ENCODE measurements at places on chromosomes 5 and 9.

- no peak for DNase-seq
Measured at GRCh38 chr5:34511063-34511462, 145.1 kb upstream of the RAI14 start.

DNA sequence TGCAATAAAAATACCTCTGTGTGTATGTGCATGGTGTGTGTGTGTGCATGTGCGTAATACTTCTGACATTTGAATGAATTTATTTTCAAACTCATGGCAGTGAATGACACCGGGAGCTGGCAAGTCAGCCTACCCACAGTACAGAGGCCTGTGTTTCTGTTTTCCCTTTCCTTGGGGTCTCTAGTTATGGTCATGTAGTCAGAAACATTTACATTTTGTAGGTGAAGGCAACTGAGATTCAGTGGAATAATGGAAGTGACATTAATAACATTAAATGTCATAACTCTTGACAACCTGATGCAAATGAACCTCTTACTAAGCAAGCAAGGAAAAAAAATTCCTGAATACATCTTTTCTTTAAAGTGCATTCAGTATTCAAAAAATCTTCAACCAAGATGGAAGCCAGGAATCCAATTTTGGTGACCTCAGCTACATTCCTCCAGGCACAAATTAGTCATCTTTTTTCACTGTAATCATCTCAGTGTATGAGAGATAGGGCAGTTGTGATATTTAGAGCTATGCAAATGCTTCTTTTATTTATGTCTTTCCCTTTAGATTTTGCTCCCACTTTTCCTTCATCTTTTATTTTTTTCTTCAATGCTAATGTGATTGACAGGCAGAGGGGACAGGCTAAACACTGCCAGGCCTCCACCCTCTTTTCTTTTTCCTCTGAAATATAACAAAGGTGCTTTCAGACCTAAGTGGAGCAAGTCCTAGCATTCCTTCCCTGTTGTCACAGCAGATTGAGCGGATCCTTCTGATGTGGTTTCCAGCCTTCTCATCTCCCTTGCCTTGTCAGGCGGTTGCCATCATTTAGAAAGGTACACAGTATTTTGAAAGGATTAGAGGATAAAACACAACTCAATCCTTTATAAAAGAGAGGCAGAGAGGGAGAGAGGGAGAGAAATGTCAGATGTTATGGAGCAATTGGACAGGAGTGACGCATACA lies 569.8 kb upstream of the ADAMTS16 start:
- DNase-seq = no peak

DNA sequence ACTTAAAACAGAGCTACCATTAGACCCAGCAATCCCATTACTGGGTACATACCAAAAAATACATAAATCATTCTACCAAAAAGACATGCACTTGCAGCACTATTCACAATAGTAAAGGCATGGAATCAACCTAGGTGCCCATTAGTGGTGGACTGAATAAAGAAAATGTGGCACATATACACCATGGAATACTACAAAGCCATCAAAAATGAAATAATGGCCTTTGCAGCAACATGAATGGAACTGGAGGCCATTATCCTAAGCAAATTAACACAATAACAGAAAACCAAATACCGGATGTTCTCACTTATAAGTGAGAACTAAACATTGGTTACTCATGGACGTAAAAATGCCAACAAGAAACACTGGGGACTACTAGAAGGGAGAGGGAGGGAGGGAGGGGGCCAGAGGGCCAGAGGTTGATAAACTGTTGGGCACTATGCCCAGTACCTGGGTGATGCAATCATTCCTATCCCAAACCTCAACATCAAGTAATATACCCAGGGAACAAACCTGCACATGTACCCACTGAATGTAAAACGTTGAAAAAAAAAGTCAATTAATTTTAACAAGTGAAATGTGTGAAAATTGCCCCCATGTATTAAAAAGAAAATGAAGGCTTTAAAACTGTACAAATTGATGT lies 24.5 kb upstream of the GPR150 start:
- no peak for DNase-seq

GRCh38 chr5:170740551-170741205 lies 42.8 kb upstream of the GABRP start:
- DNase-seq = no peak

GRCh38 chr5:179244044-179244443 lies 101.2 kb downstream of the ADAMTS2 start:
- DNase-seq = no peak

DNA sequence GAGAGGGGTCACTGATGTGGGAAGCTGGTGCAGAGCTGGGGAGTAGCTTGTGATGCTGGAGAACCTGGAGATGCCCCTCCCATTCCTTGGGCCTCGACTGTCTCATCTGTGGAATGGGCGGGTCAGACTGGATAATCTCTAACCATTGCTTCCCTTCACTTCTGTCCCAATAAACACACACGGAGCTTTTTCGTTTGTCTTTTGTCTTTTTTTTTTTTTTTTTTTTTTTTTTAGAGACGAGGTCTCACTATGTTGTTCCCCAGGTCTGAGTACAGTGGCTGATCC lies 36.5 kb downstream of the ALG2 start:
- DNase-seq = no peak

- DNase-seq = peak; percentile 21
Measured at GRCh38 chr5:37208883-37209797, 40.0 kb downstream of the CPLANE1 start.

DNA sequence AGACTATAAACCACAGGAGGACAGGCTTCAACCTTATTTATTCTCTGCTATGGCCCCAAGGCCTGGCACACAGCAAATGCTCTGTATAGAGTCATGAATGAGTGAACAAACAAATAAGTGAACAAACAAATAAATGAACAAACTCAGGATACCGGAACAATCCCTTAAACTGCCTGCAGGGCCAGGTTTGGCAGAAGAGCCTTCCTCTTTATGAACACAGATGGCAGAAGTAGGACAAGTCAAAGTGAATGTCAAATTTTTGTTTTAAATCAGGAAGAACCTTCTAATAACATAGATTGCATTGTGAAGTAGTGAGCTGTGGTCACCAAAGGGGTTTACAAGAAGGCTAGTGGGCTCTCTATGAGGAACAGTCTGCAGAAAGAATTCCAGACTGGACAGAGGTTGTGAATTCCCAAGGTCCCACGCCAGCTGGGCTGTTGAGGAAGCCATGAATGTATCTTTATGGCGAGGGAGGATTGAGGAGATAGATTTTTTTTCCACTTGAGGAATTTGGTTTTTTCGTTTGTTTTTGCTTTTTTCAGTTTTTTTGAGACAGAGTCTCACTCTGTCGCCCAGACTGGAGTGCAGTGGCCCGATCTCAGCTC lies 30.3 kb upstream of the STING1 start:
- DNase-seq = no peak

GRCh38 chr5:143738417-143739401 lies 73.3 kb upstream of the HMHB1 start:
- no peak for DNase-seq

- DNase-seq = no peak
Measured at GRCh38 chr5:151238303-151238741, 14.4 kb upstream of the CCDC69 start.

DNA sequence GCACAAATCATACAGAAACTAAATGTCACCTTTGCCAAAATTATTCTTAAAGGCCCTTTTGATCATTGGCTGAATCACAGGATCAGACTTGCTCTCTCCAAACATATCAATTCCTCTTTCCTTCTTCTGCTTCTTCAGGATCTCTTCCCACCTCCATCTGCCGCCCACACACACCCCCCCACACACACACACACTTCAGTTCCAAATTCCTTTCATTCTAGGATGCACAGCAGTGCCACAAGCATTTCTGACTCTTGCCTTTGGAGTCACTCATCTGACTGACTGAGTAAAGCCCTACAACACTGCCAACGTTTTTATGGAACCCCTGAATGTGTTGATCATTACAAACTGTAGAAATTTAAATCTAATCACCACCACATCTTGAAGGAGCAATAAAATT lies 22.9 kb downstream of the DNAH5 start:
- DNase-seq = no peak

DNA sequence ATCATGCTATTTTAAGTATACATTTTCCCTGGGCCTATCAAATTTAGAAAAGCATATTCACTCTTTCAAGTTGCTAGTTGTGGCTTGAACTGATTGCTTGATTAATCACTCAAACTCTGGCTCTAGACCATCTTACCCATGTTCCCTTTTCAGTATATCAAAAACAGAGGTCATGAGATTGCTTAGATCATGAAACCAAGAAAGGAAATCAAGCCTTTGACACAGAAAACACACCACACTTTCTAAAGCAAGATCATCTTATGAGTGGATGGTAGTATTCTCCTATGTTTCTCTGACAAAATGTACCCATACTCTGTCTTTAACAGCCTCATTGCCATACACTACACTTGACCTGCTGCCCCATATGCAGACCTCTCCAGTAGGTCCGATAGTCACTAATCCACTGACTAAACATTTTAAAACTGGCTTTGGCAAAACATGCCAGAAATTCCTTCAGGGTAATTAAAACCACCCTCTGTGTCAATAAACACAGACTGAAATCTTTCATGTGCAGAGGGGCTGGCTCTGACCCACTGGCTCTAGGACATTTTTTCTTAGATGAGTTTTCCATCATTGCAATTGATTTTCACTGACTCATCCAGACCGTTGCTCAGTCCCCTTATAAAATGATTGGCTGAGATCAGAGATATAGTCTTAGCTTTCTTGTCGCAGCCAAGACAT lies 18.2 kb downstream of the PPP2R2B start:
- DNase-seq = no peak

- DNase-seq = peak; percentile 64
Measured at GRCh38 chr9:14315875-14316601, 2.1 kb upstream of the NFIB start.

GRCh38 chr5:118042076-118042475 lies 946.3 kb downstream of the DTWD2 start:
- peak; percentile 50 for DNase-seq

DNA sequence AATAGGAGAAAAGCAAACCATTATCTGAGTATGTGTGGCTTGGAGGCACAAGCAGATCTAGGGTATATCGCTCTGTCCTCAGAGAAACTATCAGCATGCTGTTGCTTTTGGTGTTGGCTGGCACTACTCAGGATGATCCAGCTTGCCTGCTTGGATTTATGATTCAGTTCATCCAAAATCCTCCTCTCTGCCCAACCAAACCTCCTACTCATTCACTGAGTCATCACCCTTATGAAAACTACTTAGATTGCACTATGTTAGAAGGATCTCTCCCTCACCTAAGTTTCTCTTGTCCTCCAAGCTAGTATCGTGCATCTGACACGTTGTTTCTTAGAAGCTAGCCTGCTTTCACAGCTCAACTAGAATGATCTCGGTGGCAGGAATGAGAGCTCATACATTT lies 14.2 kb upstream of the ZBED3 start:
- DNase-seq = no peak

DNA sequence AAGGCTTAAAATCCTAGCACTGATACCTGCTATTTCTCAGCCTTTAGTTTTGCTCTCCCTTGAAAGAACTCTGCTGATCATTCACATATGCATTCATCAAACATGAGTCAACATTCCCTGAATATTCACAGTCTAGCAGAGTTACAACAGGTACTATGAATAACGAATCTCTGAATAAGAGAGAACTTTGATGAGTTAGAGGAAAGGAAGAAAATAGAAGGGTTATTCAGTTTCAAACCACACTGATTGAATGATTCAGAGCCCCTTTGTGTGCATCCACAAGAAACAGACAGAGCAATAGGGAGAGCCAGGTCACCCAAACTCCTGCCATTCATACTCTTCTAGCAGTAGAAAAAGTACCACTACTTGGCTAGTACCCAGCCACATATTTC lies 36.0 kb downstream of the FOXD1 start:
- DNase-seq = no peak

- DNase-seq = no peak
Measured at GRCh38 chr5:138033907-138034306, 1.0 kb upstream of the FAM13B start.

GRCh38 chr5:135157421-135158313 lies 123.6 kb upstream of the PITX1 start:
- DNase-seq = no peak

DNA sequence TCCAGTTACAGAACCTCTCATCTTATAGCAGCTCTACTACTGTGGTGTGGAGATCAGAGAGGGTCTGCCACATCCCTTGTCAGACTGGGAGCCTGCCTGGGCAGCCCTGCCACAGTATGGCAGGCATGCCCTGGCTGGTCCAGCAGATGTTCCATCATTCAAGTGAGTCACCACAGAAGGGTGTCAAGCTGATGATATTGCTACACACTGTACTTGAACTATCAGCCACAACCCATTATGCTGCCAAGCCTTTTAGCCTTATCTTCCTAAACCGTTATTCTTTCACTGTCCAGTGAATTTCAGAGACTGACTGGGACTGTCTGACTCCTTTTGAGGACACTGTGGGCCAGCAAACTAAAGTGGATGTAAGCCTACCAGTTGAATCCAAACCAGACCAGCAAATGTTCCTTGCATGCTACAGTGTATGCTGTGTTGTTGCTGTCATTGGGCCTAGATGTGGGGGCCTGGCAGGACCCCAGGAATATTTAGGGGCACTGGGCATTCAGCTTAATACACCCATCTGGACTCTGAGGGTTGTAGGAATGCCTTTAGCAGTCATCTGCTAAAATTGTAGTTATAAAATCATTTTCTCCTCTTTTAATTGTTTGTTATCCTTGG lies 202.6 kb downstream of the NR3C1 start:
- DNase-seq = no peak

DNA sequence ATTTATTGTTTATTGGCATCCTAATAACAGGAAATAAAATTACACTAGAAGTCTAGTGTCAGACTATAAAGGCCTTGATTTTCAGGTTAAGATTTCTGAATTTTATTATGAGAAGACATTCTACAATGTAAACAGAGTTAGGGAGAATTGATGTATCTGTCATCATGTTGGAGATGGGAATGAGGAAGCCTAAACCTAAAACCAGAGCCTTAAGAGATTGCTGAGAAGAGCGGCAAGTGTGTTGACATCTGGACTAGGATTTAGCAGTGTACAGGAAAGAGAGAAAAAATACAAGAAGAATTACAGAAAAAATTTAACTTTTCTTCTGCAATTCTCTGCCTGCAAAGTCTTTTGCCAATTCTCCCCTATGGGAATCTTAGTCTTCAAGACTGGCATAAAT lies 525.5 kb downstream of the NR2F1-AS1 start:
- DNase-seq = no peak

All from globus pallidus (tissue), 1 donor.